Astrocyte of the spinal cord (primary cell): ENCODE measurements at places on chromosomes 13 and 19.

DNA sequence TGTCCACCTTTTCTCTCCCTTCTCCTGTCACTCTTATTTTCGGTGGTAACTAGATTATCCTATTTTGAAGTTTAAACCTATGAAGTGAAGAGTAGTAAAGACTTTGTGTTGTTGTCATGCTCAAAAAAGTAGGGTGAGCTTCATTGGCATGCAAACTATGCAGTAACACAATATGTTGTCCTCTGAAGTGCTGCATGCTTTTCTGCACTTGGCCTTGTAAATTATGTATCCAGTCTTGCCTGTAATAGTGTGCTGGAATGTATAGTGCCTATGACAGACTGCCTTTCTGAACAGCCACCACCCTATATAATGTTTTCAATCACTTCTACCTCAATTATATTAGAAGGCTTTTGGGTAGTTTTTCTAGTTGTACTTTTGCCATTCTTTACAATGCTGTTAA is 1198.2 kb upstream of the PCDH20 start:
- DNase-seq = no peak

DNA sequence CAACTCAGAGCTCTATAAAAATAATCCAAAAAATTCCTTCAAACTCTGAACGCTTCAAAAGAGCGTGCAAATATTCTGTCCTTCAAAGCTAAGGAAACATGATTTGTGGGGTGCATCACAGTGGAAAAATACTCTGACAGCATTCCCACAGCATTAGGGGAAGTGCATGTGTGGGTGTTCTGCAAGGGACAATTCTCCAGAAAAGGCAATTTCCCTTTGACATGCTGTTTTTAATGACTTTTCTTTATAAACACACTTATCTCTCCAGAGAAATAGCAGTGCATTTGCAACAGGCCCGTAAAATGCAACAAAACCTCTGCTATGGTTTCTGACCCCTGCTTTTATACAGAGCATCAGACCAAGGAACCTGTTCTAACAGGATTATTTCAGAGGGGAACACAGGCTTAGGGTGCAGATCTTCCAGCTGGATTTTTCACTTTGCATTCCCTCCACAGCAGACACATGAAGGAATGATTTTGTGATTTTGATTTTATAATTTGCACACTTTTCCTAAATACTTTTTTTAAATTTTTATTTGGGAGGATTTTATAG is 42.6 kb downstream of the KL start:
- no peak for DNase-seq

DNA sequence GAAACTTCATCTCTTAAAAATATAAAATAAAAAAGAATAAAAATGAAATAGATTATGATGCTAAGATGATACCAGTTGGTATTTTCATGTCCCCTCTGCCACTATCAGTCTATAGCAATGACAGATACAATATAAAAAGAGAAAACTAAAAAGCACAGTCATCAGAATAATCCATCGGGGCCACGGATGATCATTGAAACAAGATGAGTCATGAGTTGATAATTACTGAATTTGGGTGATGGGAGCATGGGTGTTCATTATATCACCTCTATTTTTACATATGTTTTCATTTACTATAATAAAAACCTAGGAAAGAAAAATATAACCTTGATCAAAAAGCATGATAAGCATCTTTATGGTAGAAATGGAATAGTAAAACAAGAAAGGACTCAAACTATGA is 41.1 kb downstream of the PIBF1 start:
- DNase-seq = no peak

DNA sequence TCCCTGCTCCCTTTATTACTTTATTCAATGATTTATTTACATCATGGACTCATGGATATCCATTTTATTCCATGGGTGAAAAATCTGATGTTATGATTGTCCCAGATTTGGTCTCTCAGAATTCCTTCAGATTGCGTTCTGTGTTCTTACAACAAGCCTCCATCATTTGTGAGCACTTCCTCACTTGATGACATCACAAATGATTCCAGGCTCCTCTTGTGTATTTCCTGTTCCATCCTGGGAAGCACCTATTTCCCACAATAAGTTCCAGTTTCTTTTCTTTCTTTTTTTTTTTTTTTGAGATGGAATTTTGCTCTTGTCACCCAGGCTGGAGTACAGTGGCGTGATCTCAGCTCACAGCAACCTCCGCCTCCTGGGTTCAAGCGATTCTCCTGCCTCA is 6.7 kb downstream of the ACP7 start:
- DNase-seq = no peak

DNA sequence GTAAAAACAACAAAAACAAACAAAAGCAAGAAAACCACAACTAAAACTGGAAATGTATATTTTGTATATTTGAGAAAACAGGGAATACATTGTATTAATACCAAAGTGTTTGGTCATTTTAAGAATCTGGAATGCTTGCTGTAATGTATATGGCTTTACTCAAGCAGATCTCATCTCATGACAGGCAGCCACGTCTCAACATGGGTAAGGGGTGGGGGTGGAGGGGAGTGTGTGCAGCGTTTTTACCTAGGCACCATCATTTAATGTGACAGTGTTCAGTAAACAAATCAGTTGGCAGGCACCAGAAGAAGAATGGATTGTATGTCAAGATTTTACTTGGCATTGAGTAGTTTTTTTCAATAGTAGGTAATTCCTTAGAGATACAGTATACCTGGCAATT is 17.1 kb downstream of the KLF5 start:
- no peak for DNase-seq

GRCh38 chr13:71813187-71813586 is 53.8 kb downstream of the DACH1 start:
- DNase-seq = no peak

- peak; percentile 93 for DNase-seq
Measured at GRCh38 chr13:79522583-79522982, 41.6 kb downstream of the NDFIP2 start.

GRCh38 chr19:45404557-45405434 is at the start of gene PPP1R13L:
Gene PPP1R13L (minus strand): TSS chr19:45405069. CDS start chr19:45398318, 6,751 bp downstream.
- peak; percentile 87 for DNase-seq

DNA sequence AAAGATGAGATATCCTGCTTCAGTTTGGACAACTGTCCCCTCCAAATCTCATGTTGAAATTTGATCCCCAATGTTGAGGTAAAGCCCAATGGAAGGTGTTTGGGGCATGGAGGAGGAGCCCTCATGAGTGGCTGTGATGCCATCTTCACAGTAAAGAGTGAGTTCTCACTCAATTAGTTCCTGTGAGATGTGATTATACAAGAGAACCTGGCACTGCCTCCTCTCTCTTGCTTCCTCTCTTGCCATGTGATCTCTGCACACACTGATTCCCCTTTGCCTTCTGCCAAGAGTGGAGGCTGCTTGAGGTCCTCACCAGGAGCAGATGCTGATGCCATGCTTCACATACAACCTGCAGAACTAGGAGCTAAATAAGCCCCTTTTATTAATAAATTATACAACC is 86.9 kb downstream of the HSPH1 start:
- no peak for DNase-seq

DNA sequence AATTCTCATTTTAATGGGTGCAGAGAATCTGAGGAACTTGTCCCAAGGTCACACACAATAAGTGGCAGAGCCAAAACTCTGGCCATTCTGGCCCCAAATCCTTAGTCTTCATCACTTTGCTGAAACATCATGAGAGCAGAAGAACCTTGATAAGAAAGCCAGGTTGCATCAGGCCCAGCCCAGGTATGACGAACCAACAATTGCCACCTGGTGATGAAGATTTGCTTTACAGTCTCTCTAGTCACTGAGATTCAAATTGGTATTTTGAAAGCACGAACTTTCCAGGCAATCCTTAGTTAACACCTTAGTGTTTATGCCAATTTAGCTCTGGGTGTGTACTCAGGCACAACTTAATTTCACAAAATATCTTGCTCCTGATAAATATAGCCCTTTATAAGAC is 502.7 kb upstream of the HTR2A start:
- no peak for DNase-seq

- DNase-seq = no peak
Measured at GRCh38 chr19:12783849-12784393, 7.4 kb upstream of the JUNB start.

DNA sequence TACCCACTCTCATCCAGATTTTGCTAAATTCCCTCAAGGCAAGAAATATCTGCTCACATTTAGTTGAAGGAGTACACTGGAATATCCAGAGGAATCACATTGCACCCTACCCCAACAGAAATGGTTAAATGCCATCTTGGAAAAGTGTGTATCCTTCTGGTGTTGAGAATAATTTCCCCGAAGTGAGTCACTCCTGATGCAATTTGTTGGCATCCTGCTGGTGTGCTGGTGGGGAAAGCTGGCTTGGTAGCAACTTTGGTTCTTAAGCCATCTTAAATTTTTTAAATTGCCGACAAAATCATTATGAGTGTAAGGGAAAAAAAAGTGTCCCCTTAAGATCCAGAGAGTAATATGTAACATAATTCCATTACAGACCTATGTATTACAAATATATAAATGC is 337.3 kb upstream of the DACH1 start:
- DNase-seq = peak; percentile 74

GRCh38 chr13:107421951-107422350 is 793.4 kb downstream of the LIG4 start:
- peak; percentile 14 for DNase-seq
